Body of pancreas (tissue), 4 donors: ENCODE measurements at places on chromosomes 7 and 10. TPM values are rescaled to one million over a fixed set of nuclear protein-coding genes. Genes with fewer than 3 reads are reported as not detected.

The RBM20 gene
- total RNA-seq: 14.5 TPM

The UTF1 gene
- total RNA-seq: not detected

GRCh38 chr7:38512704-38513103 lies 118.5 kb downstream of the AMPH start:
- DNase-seq: no peak

DNA sequence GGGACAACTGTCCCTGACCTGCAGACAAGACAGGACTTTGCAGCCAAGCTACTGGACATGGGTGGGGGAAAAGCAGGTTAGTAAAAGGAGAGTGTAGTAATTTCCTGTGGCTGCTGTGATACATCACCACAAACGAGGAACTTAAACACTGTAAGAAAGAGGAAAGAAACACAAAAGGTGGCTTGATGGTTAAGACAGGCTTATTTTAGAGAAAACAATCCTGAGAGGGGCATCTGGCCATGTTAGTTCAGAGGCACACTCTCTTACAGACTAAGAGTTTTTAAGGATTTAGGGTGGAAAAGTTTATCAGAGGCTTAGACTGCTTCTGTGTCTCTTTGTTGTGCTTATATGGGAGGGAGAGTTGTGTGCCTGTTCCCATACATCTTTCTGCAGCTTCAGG lies 667.0 kb downstream of the TYW1 start:
- no peak for DNase-seq

The AKR1C8 gene
- total RNA-seq: not detected

GRCh38 chr10:28538595-28538994 lies 5.7 kb downstream of the WAC start:
- no peak for DNase-seq

The HOXA2 gene
- total RNA-seq: 0.66 TPM

GRCh38 chr10:16547973-16548372 lies 26.3 kb upstream of the C1QL3 start:
- no peak for DNase-seq

The TMEM270 gene
- total RNA-seq: not detected

The OR2A1 gene
- total RNA-seq: not detected

The PRPS1L1 gene
- not detected for total RNA-seq

GRCh38 chr10:71454347-71454746 lies 57.6 kb downstream of the CDH23 start:
- DNase-seq: no peak

GRCh38 chr7:44093102-44093641 lies 10.8 kb upstream of the POLM start:
- no peak for DNase-seq

- DNase-seq: no peak
These were observed 144.2 kb upstream of the TNRC18 start for GRCh38 chr7:5567790-5568189.

The LBX1 gene
- total RNA-seq: not detected

- peak; percentile 47 for DNase-seq
These were observed at the start of gene MKX for GRCh38 chr10:27745732-27746396. MKX (minus strand) TSS chr10:27745819; CDS start chr10:27743415, 2,404 bp downstream.

- no peak for DNase-seq
These were observed 154.8 kb upstream of the PRSS58 start for GRCh38 chr7:142412551-142413193.

The FAM25C gene
- not detected for total RNA-seq

- DNase-seq: no peak
These were observed 149.0 kb upstream of the CDCA7L start for GRCh38 chr7:22094413-22095342.

GRCh38 chr7:86212976-86213375 lies 430.7 kb upstream of the GRM3 start:
- no peak for DNase-seq

The GNGT1 gene
- total RNA-seq: not detected

DNA sequence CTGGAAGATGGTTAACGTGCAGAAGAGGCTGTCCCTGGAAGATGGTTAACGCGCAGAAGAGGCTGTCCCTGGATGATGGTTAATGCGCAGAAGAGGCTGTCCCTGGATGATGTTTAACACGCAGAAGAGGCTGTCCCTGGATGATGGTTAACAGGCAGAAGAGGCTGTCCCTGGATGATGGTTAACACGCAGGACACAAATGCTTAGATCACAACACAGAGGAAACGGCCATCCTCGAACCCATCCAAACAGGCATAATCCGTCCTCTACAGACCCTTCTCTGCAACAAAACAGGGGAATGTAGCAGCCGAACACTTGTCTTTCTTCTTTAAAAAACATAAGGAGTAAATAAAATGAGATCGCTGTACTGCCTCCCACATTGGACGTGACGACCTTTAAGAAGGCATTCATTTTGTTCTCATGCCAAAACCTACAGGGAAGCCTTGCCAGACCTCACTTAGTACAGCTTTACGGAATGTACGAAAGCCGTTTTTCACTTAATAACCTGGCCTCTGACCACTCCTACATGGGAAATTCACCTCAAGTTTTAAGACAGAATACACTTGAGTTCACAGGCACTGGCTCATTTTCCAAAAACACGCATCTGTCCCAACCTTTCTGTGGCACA lies 245.2 kb downstream of the ZMYND11 start:
- DNase-seq: no peak

The TDRD1 gene
- 0.99 TPM for total RNA-seq

The CALHM3 gene
- not detected for total RNA-seq

GRCh38 chr7:17497136-17497535 lies 198.7 kb downstream of the AHR start:
- no peak for DNase-seq

GRCh38 chr10:22475651-22476600 lies 130.6 kb downstream of the SPAG6 start:
- no peak for DNase-seq

GRCh38 chr10:111360260-111360925 lies 283.6 kb downstream of the ADRA2A start:
- DNase-seq: peak; percentile 80

- no peak for DNase-seq
These were observed 305.8 kb upstream of the IGFBP3 start for GRCh38 chr7:46226860-46227259.

The SLC16A12 gene
- 19.5 TPM for total RNA-seq

GRCh38 chr7:214410-215212 lies 22.2 kb downstream of the FAM20C start:
- DNase-seq: no peak

DNA sequence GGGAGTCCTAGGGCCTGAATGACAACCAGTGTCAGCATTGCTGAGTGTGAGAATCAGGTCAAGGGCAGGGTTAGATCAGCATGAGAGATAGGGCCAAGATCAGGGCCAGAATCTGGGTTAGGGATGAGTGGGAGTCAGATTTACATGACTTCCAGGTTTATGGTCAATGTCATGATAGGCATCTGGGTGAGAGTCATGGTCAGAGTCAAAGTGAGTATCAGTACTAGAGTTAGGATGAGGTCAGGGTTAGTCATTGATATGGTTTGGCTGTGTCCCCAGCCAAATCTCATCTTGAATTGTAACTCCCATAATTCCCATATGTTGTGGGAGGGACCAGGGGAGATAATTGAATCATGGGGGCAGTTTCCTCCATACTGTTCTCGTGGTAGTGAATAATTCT lies 12.3 kb downstream of the MRPS24 start:
- no peak for DNase-seq

DNA sequence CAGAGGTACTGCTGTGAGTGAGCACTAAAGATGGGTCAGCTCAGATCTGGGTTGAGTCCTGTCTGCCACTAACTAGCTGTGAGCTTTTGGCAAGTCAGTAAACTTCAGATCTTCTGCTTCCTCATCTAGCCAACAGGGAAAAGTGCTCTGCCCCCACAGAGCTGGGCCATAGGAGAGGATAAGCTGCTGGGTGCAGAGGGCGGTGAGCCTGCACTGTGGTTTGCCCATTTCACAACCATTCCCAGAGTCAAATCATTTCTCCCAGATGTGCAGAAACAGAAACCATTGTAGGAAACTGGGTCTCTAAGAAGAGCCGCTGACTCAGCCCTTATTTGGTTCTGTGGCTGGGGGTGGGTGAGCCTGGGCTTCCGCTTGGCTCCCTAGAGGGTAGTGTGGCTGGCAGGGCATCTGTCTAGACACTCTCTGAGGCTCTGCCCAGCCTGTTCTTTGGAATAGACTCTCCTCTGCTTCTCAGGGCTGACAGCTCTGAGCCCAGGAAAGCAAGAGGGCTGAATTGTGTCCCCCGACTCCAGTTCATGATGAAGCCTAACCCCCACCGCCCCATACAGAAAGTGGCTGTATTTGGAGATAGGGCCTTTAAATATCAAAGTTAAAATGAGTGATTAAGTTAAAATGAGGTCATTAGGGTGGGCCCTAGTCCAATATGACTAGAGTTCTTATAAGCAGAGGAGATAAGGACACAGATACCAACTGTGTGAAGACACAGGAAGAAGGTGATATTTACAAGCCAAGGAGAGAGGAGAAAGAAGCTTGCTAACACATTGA lies 29.5 kb upstream of the ARHGAP22 start:
- peak; percentile 72 for DNase-seq

DNA sequence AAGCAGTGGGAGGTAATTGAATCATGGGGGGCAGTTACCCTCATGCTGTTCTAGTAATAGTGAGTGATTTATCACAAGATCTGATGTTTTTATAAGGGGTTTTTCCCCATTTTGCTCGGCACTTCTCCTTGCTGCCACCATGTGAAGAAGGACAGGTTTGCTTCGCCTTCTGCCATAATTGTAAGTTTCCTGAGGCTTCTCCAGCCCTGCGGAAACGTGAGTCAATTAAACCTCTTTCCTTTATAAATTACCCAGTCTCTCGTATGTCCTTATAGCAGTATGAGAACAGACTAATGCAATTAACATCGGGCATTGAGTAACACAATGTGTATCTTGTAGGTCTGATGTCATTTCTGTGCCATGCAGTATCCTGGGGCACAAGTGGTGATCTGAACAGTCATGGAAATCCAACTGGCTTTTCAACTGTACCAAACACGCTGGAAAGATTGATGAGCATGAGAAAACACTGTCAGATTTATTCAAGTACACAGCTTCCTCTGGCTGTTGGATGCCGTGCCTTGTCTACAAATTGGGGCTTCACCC lies 208.6 kb upstream of the KIAA1217 start:
- no peak for DNase-seq

The CYP26C1 gene
- total RNA-seq: 0.52 TPM

DNA sequence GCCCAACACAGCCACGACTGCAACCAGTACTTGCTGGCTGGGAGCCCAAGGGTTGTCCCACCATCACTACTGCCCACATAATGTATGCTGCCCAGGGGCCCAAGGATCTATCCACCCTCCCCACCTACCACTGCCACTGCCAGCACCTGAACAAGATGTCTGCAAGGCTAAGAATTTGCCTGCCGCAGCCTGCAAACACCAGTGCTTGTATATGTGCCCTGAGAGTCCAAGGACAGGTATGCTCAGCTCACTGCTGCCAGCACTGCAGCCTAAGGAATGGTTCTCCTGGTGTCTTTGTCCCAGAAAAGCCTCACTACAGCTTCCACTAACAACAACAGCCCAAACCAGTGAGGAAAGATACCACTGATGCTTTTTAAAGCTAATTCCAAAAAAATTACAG lies 1174.0 kb downstream of the SORCS1 start:
- DNase-seq: no peak

DNA sequence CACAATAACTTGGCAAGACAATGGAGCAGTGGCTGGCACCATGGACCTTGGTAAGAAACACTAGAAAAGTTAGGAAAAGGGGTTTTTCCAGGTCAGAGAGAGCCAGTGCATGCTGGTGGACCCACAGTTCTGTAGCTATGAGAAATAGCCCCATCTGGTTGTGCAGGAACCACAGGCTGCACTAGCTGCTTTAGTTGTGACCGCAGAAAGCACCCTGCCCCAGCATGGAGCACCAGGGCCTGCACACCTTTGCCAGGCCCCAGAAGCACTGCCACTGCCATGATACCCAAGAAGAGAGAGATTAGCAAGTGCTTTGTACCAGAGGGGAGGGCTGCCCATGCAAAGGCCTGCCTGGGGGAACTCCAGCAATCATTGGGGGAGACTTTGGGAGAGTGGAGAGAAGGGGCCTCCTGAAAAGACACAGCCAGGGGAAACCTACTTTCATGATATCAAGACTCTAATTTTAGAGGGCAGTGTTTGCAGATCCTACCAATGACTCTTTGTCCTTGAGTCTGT lies 256.1 kb upstream of the C7orf33 start:
- DNase-seq: no peak

The WNT8B gene
- not detected for total RNA-seq

The GDF10 gene
- 8.0 TPM for total RNA-seq

GRCh38 chr10:79983286-79983909 lies 34.5 kb upstream of the SFTPD start:
- DNase-seq: no peak
